A549 treated with RU486 at 1 μM for 4 hours (cell line): ENCODE measurements at places on chromosomes 16 and 17. TPM values are rescaled to one million over a fixed set of nuclear protein-coding genes. Genes with fewer than 3 reads are reported as not detected.

The BAHCC1 gene
- 9.8 to 14.9 TPM (median 13.0 TPM) in 5 replicates for total RNA-seq

The KRT40 gene
- total RNA-seq: not detected in 5 replicates

The MYLK3 gene
- 0.07 to 0.10 TPM (median 0.09 TPM) in 3 of 5 replicates, not detected in the others for total RNA-seq

The NPIPB13 gene
- 0.81 to 4.3 TPM (median 2.6 TPM) in 5 replicates for total RNA-seq

The SPATA2L gene
- 7.7 to 12.8 TPM (median 11.0 TPM) in 5 replicates for total RNA-seq

The ABCA10 gene
- total RNA-seq: 0.06 to 0.29 TPM (median 0.13 TPM) in 4 of 5 replicates, not detected in the other

The MT3 gene
- total RNA-seq: 0.40 to 0.54 TPM in 2 of 5 replicates, not detected in the others

The IRX3 gene
- 2.8 to 4.8 TPM (median 4.4 TPM) in 5 replicates for total RNA-seq

The AIPL1 gene
- total RNA-seq: not detected in 5 replicates

The TNFRSF13B gene
- total RNA-seq: not detected in 5 replicates

The NDRG4 gene
- total RNA-seq: 24.8 to 32.3 TPM (median 27.3 TPM) in 5 replicates

The CMTM1 gene
- total RNA-seq: 0.76 to 1.7 TPM (median 1.2 TPM) in 5 replicates

The FOXJ1 gene
- 0.19 to 0.42 TPM (median 0.37 TPM) in 5 replicates for total RNA-seq

The SGCA gene
- total RNA-seq: 1.1 to 2.3 TPM (median 2.0 TPM) in 4 of 5 replicates, not detected in the other

The SLC13A5 gene
- total RNA-seq: 0.11 to 0.70 TPM (median 0.30 TPM) in 5 replicates

The CETP gene
- total RNA-seq: not detected in 5 replicates

The ZFP90 gene
- 4.7 to 10.1 TPM (median 8.9 TPM) in 5 replicates for total RNA-seq

The CDK3 gene
- total RNA-seq: 3.7 to 5.7 TPM (median 4.5 TPM) in 5 replicates

The FBXW10 gene
- total RNA-seq: 0.69 to 1.8 TPM (median 1.1 TPM) in 5 replicates

The SMIM5 gene
- 0.32 to 2.4 TPM (median 0.59 TPM) in 5 replicates for total RNA-seq

The STAT3 gene
- total RNA-seq: 75.3 to 78.0 TPM (median 76.5 TPM) in 5 replicates

The ARHGDIA gene
- total RNA-seq: 531 to 682 TPM (median 648 TPM) in 5 replicates

The ERN2 gene
- not detected in 5 replicates for total RNA-seq

The TMEM204 gene
- not detected in 5 replicates for total RNA-seq

The IFI35 gene
- total RNA-seq: 15.7 to 21.2 TPM (median 17.9 TPM) in 5 replicates

The WSCD1 gene
- total RNA-seq: 2.1 to 3.9 TPM (median 3.4 TPM) in 5 replicates

The SOX15 gene
- 0.16 to 0.30 TPM (median 0.19 TPM) in 5 replicates for total RNA-seq
